Suprapubic skin (tissue), 4 donors: ENCODE measurements at places on chromosomes 12 and 14. TPM values are rescaled to one million over a fixed set of nuclear protein-coding genes. Genes with fewer than 3 reads are reported as not detected.

- H3K4me3 ChIP-seq, result no peak overlapping the region
- no peaks in the 10 kb centered on the region for H3K36me3 ChIP-seq
- H3K27me3 ChIP-seq, result no peaks in the 10 kb centered on the region
- H3K27ac ChIP-seq, result no peak overlapping the region
- H3K4me1 ChIP-seq, result no peaks in the 10 kb centered on the region
These were observed 368.8 kb downstream of the SYT1 start for GRCh38 chr12:79233341-79233781.

DNA sequence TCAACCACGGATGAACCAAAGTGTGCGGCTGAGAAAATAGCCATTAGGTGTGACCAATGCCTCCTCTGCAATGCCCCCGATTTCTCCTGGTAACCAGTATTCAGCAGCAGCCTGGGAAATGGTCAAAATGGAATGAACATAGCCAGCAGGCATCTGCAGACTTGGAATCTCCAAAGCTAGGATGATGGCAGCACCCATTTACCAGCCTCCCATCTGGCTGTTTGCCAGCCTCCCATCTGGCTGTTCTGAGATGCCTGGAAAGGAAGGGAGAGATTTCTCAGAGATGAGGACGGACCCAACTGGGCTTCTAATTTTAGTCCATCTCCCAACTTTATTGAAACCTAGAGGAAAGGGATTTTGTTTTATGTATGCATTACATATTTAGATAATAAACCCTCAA, 16.2 kb downstream of the CLMN start:
- no peak overlapping the region for H3K4me3 ChIP-seq
- no peaks in the 10 kb centered on the region for H3K4me1 ChIP-seq
- H3K36me3 ChIP-seq, result no peaks in the 10 kb centered on the region
- no peak for DNase-seq
- no peak overlapping the region for H3K27ac ChIP-seq
- H3K27me3 ChIP-seq, result no peaks in the 10 kb centered on the region

DNA sequence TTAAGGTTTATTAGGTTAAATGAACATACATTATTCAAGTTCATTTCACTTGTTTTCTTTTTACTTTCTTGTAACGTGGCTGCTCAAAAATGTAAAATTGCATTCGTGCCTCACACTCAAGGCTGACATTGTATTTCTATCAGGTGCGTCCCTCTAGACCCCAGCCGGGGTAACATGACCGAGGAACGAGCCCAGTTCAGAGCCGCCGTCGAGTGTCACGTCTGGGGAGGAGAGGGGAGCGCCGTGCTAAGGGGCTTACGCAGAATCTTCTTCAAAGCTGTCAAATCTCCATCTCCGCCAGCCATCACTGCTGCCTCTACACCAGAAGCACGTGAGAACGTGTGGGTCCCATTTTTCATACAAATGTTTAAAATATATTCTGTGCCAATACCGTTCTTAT, 170.6 kb downstream of the RIMBP2 start:
- no peak overlapping the region for H3K27ac ChIP-seq
- no peaks in the 10 kb centered on the region for H3K4me1 ChIP-seq
- no peak for DNase-seq

- H3K4me3 ChIP-seq, result no peak overlapping the region
- DNase-seq, result peak; percentile 47
- no peaks in the 10 kb centered on the region for H3K36me3 ChIP-seq
- peak overlapping the region; percentile 92 for H3K27ac ChIP-seq
- H3K27me3 ChIP-seq, result no peaks in the 10 kb centered on the region
These were observed 45.9 kb upstream of the CTDSP2 start for GRCh38 chr12:57892232-57892972.

RPL10L gene
- not detected for total RNA-seq

DNA sequence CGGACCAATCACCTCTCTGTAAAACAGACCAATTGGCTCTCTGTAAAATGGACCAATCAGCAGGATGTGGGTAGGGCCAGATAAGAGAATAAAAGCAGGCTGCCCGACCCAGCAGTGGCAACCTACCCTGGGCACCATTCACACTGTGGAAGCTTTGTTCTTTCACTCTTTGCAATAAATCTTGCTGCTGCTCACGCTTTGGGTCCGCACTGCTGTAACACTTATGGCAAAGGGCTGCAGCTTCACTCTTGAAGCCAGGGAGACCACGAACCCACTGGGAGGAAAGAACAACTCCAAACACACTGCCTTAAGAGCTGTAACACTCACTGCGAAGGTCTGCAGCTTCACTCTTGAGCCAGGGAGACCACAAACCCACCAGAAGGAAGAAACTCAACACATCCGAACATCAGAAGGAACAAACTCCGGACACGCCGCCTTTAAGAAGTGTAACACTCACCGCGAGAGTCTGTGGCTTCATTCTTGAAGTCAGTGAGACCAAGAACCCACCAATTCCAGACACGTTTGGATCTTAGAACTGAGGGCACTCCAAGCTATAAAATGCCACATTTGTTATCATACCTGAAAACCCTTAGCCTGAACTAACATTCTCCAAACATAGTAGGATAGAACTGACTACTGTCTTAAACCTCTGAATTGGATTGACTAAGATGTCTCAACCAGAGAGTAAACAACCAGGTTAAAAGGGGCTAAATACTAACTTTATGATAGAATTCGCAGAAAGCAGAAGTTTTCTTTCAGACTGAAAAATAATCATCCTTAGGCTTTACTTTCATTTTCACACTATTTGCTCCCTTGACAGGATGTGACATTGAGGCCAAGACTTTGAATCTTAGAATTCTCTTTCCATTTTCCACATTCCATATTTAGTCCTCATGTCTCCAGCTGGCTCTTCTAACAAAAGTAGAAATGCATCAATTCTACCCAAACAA, 33.6 kb downstream of the CDKL1 start:
- H3K27ac ChIP-seq, result peak overlapping the region; percentile 69
- no peak for DNase-seq

TCL1B gene
- total RNA-seq, result not detected

ARPC3 gene
- total RNA-seq, result 194 TPM

DNA sequence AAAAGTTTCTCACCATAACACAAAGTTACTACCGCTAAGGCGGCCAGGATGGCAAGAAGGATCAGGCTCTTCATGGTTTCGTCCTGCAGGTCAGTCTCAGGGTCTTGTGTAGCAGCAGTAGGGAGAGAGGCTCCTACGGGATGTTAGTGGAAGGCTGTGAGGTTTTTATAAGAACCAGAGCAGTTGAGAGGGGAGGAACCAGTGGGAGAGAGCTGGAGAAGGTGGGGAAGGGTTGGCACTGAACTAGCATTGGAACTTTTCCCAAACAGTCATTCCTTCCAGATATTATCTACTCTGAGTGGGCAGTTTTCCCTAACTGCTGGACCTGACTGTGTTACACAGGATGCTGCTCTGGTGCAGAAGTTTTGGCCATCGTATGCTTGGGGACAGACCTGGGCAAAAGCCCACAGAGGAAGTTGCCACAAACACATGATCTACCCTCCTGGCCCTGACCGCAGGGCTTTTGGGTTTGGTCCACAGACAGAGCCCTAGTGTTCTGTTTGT, at the start of gene MGP:
TSS of gene MGP (minus strand) at position 137 of the 504 bp plus-strand sequence. CDS start at position 74, 63 bp downstream.
- H3K4me3 ChIP-seq, result peak within 1 kb of the TSS; percentile 40
- H3K4me1 ChIP-seq, result peaks cover 34% of the 10 kb centered on the region
- no peaks in the 10 kb centered on the region for H3K36me3 ChIP-seq

KRT7 gene
- total RNA-seq, result 105 TPM

DNA sequence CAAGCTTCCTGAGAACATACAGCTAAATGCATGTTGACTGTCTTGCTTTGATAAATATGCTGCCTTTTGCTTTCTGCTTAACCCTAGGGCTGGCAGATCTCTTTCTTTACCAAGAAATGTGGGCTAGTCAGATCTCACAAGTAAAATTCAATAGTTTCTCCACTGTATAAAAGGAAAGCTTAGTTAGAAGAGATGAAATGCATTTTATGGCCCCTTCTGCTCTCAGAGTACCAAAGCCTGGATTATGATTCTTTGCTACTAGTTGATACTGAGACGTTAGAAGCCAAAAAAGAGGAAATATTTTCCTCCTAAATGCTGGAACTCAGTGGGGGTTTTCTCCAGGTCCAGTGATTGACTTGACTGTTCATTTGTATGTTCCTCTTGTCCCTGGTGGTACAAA, 552.7 kb downstream of the SNAPC1 start:
- H3K27me3 ChIP-seq, result no peaks in the 10 kb centered on the region
- no peaks in the 10 kb centered on the region for H3K4me1 ChIP-seq
- H3K36me3 ChIP-seq, result no peaks in the 10 kb centered on the region
- H3K4me3 ChIP-seq, result no peak overlapping the region
- H3K27ac ChIP-seq, result no peak overlapping the region

ERC1 gene
- 28.5 TPM for total RNA-seq

DNA sequence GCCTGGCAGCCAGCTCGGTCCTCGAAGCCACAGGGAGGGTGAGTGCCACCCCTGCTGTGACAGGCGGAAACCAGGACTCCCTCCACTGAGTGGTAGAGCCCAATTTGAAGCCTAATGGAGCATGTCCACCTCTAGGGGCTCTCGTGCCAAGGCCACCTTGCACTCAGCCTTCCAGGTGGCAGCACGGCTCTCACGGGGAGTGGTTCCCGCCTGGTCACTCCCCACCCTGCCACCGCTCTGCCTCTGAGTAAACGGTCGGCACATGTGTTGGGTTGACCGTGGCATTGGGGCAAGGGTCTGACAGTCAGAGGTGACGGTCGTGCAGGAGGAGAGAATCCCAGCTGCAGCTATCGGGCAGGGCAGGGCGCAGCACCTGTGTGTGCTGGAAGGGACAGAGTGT, 34.8 kb downstream of the IL31 start:
- no peaks in the 10 kb centered on the region for H3K27me3 ChIP-seq
- peaks cover 4% of the 10 kb centered on the region for H3K4me1 ChIP-seq
- H3K4me3 ChIP-seq, result no peak overlapping the region
- H3K36me3 ChIP-seq, result peaks cover 77% of the 10 kb centered on the region
- no peak overlapping the region for H3K27ac ChIP-seq

GRCh38 chr14:80136358-80136757, 74.9 kb downstream of the DIO2 start:
- H3K4me3 ChIP-seq, result no peak overlapping the region
- no peak overlapping the region for H3K27ac ChIP-seq
- H3K4me1 ChIP-seq, result no peaks in the 10 kb centered on the region
- DNase-seq, result no peak

ANKS1B gene
- 15.4 TPM for total RNA-seq

DCD gene
- 3,186 TPM for total RNA-seq

- no peaks in the 10 kb centered on the region for H3K4me1 ChIP-seq
- H3K27ac ChIP-seq, result peak overlapping the region; percentile 21
- no peaks in the 10 kb centered on the region for H3K27me3 ChIP-seq
- DNase-seq, result no peak
- peaks cover 6% of the 10 kb centered on the region for H3K36me3 ChIP-seq
- H3K4me3 ChIP-seq, result no peak overlapping the region
These were observed 13.5 kb downstream of the AMN1 start for GRCh38 chr12:31715283-31715825.

INTS13 gene
- 35.3 TPM for total RNA-seq

OTX2 gene
- not detected for total RNA-seq

NKX2-1 gene
- total RNA-seq, result not detected

- no peak for DNase-seq
- no peaks in the 10 kb centered on the region for H3K4me1 ChIP-seq
- no peak overlapping the region for H3K4me3 ChIP-seq
- H3K27ac ChIP-seq, result no peak overlapping the region
These were observed 61.5 kb upstream of the RASSF8 start for GRCh38 chr12:25896981-25897380.

CLEC2A gene
- total RNA-seq, result 68.5 TPM

HCFC2 gene
- 28.1 TPM for total RNA-seq

DNA sequence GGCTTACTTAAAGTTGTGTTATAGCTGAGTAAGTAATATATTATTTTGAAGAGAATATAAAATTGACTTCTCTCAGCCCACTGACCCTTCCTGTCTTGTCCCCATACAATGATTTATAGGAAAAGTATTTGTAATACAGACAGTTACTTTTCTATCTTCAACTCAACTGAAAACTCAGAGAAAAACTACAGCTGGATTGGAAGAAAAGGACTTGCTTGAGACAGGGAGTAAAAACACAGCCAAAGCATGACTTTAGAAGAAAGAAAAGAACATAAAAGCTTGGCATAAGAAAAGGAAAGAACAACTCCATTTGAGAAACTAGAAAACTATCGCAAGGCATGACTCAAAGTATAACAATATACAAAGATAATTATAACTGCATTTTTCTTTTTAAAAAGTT, 57.5 kb downstream of the MSRB3 start:
- H3K36me3 ChIP-seq, result no peaks in the 10 kb centered on the region
- no peak overlapping the region for H3K27ac ChIP-seq
- no peak overlapping the region for H3K4me3 ChIP-seq
- H3K4me1 ChIP-seq, result peaks cover 6% of the 10 kb centered on the region
- no peak for DNase-seq

NUDT4 gene
- total RNA-seq, result 27.1 TPM

TAS2R8 gene
- total RNA-seq, result not detected

AQP6 gene
- not detected for total RNA-seq

TTC6 gene
- 9.5 TPM for total RNA-seq

DNA sequence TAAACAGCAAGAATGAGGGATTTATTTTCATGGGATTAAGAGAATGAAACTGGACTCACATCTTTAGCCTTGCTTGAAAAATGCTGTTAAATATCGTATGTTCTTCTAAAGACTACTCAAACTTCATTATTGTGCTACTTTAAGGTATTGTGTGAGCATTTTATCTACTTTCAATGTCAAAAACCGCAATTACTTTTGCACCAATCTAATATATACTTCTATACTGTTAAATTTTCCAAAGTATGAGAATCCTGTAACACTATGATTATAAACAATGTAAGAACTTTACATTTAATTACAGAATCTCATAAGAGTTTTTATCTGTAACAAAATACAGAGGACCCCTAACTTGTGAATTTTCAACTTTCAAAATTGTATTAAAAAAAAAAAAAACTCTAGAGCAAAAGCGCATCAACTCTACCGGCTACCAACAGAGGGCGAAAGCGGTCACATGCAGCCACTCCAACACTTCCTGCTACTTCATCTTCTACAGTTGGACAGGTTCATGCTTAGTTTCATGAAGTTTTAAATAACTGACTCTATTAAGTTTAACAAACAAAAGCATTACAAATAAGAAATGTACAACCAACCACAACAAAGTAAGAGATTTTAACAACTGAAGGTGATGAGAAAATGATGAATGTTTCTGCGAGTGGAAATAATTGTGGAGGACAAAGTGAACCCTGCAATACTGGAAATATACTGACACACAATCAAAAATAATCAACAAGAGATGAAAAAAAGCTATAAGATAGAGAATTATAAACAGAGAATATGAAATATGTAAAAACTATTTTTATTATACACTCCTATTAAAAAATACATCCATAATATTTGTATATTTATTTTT, 210.9 kb downstream of the MED13L start:
- H3K27me3 ChIP-seq, result no peaks in the 10 kb centered on the region
- H3K4me3 ChIP-seq, result no peak overlapping the region
- H3K4me1 ChIP-seq, result peaks cover 24% of the 10 kb centered on the region
- H3K36me3 ChIP-seq, result no peaks in the 10 kb centered on the region

DNA sequence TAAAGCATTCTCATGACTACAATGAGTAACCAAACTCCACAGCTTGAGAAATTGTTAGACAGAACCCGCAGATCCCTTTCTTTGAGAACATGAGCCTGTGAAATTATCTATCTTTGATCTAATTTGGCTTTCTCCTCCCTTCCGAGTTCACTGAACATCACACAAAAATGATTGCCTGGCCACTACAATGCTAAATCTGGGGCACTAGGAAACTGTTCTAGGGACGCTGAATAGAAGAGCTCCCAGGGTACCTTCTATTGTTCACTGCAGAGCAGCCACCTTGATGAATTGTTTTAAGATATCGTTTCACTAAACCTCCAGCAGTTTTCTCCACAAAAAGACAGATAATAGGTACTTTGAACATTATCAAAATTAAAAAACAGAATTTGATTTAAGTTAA, 47.5 kb downstream of the SINHCAF start:
- H3K27ac ChIP-seq, result no peak overlapping the region
- no peaks in the 10 kb centered on the region for H3K4me1 ChIP-seq
- no peaks in the 10 kb centered on the region for H3K27me3 ChIP-seq
- H3K36me3 ChIP-seq, result peaks cover 20% of the 10 kb centered on the region
- no peak for DNase-seq
